ENCODE measurements at places on chromosomes 7 and 10.

- DNase-seq = peak; percentile 39
Measured at GRCh38 chr10:98418665-98419468, 3.9 kb upstream of the PYROXD2 start.

GRCh38 chr7:88546808-88547207 lies 212.7 kb upstream of the ZNF804B start:
- no peak for DNase-seq

DNA sequence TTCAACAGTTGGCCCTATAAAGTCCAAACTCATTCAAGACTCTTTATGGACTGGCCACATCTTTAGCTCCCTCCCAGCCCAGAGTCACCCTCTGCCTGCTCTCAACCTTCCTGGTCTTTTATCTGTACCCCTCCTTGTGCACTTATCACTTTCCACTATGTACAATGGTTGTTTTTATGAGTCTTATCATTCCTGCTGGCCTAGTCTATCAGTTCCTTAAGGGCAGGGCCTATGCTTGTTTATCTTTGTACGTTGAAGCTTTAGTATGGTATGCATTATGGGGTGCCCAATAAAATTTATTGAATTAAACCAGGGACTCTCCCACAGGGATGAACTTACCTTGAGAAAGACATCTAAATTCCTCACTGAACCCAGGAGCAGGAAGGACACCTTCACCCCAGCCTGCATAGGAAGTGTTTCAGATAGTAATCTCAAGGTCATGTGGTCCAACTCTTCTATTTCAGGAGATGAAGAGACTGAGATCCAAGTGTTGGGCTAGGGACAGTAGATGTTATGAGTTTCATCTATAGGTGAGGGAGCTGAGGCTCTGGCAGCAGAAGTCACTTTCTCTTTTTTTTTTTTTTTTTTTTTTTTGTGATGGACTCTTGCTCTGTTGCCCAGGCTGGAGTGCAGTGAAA lies 13.3 kb upstream of the PDCD4 start:
- DNase-seq = no peak

DNA sequence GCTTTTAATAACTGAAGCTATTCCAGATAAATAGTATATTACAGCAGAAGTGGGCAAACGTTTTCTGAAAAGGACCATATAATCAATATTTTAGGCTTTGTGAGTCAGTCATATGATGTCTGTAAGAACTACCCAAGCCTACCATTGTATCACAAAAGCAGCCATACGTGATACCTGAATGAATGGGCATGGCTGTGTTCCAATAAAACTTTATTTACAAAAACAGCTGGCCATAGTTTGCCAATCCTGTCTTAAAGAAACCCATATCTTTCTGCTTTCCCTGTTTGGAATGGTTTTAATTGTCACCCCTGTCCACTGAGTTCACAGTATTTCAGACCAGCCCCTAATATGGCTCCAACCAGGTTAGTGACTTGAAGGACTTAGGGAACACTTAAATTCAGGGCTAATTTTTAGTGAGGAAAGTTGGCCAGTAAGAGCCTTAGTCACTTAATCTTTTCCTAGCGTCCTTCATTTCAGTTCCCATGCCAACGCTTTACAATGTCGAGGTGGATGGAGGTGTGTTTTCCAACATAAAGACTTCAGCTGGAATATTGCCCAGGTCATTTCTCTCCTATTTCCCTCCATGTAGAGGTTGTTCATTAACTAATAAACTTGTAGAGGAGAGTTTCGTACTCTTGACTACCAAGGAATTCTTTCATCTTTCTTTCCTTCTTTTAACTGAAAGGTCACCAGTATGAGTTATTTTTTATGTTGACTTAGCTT lies 184.5 kb downstream of the TRIL start:
- DNase-seq = no peak

DNA sequence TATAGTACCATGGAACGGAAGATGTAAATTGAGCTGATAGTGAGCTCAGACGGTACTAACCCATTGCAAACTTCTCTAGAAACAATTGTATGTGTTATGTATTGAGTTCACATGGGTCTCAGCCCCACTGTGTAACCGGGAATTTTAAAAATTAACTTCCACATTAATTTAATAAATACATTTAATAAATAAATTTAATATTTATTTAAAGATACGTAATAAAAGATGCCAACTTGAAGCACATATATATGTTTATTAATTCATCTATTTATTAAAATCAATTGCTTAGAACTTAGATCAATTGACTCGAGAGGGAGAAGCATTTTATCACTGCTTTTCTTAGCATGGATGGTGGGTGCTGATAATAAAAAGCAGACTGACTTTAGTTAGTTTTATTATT lies 170.1 kb upstream of the NPVF start:
- DNase-seq = no peak

GRCh38 chr7:156166692-156167416 lies 354.6 kb upstream of the SHH start:
- DNase-seq = peak; percentile 35

DNA sequence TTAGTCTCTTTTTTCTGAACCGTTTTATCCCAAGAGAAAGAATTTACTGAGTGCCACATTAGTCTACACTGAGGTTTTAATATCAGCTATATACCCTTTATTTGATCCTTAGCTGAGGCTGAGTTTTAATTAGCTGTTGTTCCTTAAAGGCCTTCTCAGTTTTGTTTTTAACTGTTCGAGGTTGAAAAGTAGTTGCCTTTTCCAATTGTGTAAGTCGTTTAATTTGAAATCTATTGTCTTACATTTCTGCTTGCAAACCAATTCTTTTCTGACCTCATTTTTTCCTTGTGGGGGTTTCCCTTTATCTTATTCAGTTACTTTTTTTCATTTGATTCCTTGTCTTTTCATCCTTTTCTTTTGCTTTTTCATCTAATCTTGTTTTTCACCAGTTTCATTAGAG lies 30.8 kb downstream of the UMAD1 start:
- no peak for DNase-seq

DNA sequence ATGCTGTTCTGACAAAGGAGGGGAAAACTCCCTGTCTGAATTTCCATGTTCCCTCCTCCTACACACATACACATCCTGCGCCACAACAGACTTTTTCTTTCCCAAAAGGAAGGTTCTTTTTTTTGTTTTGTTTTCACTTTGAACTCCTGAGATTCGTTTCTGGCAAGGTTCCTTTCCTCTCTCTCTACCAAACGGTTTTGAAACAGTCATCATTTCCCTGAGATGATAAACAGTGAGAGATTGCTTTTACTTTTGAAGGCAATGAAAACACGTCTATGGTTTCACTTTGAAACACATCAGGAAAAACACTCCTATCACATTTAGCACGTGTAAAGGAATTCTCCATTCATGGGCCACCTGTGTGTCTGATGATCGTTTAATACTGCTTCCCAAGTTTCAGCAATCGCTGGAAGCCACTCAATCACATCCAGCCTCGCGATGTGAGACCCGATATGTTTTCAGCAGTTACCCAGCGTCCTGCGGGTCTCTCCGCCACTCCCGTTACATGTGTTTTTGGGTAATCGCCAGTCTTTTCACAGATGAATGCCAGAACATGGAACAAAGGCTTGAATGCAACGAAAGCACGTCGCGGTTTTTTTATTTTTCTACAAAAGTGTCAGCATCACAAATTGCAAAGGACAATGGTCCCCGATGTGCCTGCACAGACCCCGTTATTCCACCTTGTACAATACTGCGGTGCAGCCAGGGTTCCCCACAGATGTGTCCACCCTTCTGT lies 62.8 kb upstream of the CUX1 start:
- no peak for DNase-seq

- DNase-seq = no peak
Measured at GRCh38 chr7:6482307-6482706, 34.6 kb upstream of the DAGLB start.

- DNase-seq = no peak
Measured at GRCh38 chr7:93117327-93117726, 452 bp downstream of the SAMD9 start.

- DNase-seq = no peak
Measured at GRCh38 chr10:78952686-78953085, 116.1 kb upstream of the ZMIZ1 start.

GRCh38 chr7:94912085-94912484 lies 4.7 kb downstream of the PPP1R9A start:
- DNase-seq = no peak

GRCh38 chr7:13850185-13850752 lies 139.2 kb downstream of the ETV1 start:
- DNase-seq = no peak

- no peak for DNase-seq
Measured at GRCh38 chr7:5234852-5235831, 45.1 kb downstream of the WIPI2 start.

DNA sequence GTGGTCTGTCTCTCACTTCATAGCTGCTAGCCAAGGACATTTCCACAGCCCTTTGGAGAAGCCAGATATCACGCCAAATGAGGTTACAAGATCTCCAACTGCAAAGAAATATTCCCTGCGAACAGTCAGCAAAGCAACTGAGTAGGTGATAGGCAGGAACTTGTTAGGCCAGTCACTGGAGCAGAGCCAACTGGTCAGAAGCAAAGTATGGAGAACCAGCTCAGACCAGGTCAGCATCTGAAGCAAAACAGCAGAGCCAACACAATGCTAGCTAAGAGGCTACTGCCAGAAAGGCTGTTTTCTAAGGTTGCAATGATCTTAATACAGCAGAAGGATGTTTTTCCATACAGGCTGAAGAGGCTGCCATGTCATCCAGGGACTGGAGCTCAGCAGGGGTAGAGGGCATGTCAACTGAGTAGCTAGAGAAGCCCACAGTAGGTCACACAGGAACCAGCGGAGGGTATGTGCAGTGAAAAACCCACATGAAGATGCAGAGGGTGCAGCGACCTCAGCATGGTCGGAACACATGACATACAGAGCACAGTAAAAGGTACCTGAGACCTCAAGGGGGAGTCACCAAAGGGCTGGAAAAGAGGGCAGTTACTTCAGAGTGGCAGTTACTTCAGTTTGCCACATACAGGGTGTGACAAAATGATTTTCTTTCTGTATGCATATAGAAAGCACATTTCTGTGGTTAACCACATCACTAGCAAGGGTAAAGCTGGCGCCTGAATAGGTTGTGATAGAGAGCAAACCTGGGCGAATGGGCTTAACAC lies 8.9 kb downstream of the SEC31B start:
- DNase-seq = no peak

DNA sequence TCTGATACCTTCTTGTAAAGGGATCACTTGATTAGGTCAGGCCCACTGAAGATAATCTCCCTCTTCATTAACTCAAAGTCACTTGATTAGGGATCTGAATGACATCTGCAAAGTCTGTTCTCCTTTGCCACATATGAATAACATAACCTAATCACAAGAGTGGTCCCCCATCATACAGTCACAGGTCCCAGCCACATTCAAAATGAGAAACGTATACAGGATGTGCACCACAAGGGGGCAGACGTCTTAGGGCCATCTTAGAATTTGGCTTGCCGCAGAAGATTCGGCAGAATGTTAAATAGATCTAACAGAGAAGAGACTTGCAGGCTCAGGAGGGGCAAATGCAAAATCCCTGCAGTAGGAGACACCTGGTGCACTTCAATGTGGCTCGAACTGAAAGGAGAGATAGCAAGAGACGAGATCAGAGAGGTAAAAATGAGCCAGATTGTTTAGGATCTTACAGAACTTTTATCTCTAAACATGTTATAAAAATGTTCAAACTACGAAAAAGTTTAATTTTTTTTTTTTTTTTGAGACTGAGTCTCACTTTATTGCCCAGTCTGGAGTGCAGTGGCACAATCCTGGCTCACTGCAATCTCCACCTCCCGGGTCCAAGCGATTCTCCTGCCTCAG lies 10.4 kb upstream of the SMC3 start:
- DNase-seq = no peak

GRCh38 chr10:79387974-79388850 lies 40.9 kb downstream of the PPIF start:
- peak; percentile 38 for DNase-seq

GRCh38 chr7:18426564-18427226 lies 68.9 kb upstream of the HDAC9 start:
- DNase-seq = no peak

DNA sequence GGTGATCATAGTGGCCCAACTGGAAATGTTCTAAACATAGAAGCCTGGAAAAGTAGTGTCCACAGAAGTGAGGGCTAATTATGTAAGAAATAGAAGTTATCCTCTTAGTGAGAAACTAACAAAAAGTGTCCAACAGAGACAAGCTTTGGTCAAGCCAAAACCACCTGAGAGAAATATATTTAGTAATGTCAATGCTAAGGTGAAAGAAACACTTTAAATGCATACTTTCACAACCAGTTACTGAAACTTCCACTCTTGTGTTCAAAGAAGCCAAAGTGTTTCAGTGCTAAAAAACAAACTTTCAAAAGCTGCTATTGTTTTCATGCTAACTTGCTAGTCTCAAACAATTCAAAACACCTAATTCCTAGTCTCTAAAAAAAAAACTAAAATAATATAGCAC lies 18.1 kb downstream of the RAB11FIP2 start:
- no peak for DNase-seq

DNA sequence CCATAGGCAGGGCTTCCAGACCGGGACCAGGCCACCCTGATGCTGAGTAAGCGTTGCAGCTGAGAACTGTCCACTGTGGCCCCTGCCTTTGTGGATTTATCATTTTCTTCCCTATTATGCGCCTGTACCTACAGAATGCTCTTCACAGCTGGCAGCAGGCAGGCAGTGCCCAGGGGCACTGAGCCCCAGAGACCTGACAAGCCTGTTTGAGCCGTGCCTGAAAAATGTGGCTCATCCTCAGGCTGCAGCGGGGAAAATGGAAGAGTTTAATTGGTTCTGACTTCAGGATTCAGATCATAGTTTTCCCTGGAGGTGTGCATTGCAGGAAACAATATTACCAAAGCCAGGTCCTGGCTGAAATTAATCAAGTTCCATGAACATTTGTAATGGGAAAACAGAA lies 200.2 kb downstream of the ZNF438 start:
- DNase-seq = peak; percentile 22

GRCh38 chr7:49817279-49817678 lies 43.8 kb downstream of the VWC2 start:
- no peak for DNase-seq

- DNase-seq = no peak
Measured at GRCh38 chr10:87761892-87762291, 56.1 kb downstream of the ATAD1 start.
